ENCODE measurements at places on chromosomes 16 and 17.

DNA sequence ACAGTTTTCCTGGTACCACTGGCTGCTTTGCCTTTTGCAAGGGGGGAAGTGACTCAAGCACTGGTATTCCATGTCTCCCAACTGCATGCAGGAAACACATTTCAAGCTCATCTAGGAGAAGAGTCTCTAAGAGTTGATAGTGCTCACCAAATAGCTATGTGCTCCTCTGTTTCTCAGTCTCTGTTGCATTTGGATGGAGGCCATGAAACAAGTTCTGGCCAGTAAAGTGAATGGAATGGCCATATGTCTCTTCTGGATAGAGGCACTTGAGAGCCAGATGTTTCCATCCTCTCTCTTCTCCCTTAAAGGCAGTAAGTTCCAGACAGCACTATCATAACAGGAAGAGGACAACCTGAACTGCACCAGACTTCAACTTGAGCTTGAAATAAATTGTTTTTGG is 60.6 kb downstream of the C16orf82 start:
- DNase-seq: no peak

DNA sequence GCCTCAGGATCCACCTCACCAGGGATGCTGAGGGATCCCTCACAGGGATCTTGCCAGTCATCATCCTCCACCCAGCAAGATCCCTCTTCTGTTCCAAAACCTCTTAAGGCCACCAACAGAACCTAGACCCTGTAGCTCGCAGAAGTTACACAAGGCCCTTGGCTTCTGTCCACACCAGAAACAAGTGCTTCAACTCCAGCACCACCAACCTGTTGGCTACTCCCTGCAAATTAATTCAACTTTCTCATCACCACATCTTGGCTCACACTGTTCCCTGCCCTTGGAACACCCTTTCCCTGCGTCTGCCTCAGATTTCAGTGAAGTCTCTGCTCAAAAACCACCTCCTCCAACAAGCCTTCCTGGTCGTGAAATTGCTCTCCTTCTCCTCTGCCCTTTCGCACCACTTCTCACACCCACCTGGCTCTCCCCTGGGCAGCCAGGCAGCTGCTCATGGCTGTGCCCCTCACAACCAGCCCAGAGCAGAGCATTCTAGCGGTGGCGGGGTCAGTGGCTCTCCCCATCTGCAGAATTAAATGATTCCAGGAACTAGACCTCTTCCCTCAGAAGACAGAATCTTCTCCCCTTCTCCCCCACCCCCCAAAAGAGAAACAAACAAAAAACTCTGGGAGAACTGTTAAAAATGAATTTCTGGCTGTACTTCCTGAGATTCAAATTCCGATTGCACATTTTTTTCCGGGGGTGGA is 1.8 kb downstream of the PLLP start:
- no peak for DNase-seq

- DNase-seq: no peak
These were observed 32.4 kb downstream of the WWP2 start for GRCh38 chr16:69794486-69794885.

- DNase-seq: no peak
These were observed 46.6 kb upstream of the METRNL start for GRCh38 chr17:83032781-83033180.

DNA sequence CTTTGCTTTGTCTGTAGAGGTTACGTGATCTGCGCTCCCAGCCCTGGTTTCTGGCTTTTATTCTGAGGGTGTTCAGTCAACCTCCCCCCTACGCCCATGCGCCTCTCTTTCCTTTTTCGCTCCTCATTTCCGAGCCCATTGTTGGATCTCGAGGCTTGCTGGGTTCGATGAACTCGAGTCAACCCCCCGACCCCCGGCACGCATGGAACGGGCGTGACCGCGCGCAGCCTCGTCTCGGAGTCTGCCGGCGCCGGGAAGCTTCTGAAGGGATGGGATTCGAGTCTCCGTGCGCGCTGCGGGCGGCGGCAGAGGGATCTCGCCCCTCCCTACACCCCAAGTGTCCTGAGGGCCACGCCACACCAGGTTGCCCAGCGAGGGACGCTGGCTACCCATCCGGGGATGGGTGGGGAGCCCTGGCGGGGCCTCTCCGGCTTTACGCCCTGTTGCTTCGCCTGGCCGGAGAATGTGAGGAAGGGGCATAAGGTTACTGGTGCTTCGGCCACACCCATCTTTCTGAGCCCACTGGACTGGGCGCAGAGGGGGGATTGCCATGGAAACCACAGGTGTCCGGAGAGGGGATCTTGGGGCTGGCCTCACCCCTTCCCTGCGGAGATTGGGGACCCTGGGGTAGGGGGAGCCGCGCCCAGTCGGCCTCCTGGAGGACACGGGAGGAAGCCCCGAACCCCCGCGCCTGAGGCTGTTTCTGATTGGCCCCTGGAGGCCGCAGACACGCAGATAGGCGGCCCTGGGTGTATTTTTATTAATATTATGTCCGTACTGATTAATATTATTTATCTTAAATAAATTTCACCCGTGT is 1.8 kb downstream of the MAPT start:
- no peak for DNase-seq

- DNase-seq: no peak
These were observed 324.0 kb downstream of the SNX29 start for GRCh38 chr16:12300490-12300889.

- DNase-seq: no peak
These were observed 13.0 kb downstream of the CDH13 start for GRCh38 chr16:82639666-82640336.

DNA sequence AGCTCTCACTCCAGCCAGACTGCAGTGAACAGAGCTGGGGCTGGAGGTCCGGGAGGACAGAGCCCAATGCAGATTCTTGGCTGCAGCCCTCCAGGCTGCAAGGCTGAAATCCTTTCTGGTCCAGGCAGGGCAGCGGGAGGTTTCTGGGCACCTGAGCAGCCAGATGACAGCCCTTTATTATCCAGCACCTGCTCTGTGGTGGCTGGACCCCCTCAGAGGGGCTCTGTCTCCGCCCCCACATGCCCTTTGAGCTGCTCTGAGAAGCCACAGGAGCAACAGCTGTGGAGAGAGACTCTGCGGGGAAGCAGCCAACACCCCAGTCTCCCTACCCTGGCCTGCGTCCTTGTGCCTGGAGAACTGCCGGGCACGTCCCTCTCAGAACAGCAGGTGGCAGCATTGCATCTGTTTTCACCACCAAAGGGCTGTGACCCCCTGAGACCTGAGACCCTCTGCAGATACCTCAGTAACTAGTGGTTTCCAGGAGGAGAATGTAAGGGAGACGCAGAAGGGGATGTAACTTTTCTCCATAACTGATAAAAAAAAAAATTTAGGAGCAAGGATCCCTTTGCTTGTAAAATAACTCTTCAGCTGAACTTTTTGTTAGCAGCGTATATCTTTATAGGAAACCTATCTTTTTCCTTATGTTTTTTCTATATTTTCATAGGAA is 3.7 kb upstream of the CNP start:
- peak; percentile 51 for DNase-seq

DNA sequence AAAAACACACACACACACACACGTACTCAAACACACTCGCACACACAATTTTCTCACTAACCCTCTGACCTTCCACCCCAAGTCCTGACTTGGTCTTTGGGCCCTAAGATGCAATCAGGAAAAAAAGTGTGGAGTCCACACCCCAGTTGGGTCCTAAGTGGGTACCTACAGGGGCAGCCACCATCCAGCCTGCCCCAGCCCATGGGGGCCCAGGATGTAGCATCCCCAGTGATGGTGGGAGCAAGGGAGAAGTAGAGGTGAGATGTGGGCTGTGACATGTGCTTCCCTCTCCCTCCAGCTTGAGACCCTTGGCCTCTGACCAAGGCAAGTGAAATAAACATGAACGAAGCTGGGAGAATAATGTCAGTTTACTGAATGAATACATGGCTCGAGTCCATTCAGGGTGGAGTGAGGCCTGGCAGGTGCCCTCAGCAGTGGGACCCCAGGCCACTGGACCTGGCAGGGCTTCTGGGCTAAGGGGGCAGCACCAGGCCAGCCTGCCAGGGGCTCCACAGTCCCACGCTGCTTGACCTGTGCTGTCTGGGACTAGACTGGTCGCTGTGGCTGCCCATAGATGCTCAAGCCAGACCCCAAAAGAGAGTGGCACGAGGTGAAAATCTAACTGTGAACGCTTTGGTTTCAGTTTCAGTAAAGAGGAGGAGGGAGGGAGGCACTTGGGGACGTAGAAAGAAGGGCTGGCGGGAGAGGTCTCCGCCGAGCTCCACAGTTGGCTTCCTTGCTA is 73.7 kb downstream of the MRC2 start:
- DNase-seq: no peak

GRCh38 chr16:86836503-86837129 is 258.3 kb downstream of the FOXL1 start:
- DNase-seq: no peak

GRCh38 chr17:64005734-64006167 is 7.6 kb downstream of the PRR29 start:
- DNase-seq: no peak

DNA sequence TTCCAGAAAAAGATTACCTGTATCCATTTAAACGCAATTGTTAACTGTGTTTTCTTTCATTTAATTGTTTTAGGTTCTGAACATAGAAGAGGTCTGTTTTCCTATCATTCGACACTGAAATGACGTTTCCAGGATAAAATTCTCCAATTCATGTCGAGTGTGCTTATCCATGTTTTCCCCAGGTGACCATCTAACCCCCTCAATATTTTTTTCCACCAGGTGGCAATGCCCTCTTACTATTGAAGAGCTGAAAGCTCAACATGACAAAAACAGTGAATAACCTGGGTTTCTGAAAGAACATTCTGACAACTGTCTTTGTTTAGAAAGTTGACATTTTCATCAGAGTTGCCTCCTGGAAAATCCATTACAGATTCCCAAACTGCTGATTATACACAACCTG is 948.7 kb downstream of the KCNJ2 start:
- DNase-seq: peak; percentile 26

DNA sequence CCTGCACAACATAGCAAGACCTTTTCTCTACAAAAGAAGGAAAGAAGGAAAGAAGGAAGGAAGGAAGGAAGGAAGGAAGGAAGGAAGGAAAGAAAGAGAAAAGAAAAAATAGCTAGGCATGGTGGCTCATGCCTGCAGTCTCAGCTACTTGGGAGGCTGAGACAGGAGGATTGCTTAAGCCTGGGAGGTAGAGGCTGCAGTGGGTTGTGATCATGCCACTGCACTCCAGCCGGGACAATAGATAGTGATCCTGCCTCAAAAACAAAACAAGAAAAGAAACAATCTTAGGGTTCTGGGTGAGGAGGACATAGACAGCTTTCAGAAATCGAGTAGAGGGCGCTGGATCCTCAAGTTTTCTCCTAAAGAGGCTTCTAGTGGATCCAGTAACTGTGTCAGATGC is 59.7 kb upstream of the CLEC3A start:
- no peak for DNase-seq

DNA sequence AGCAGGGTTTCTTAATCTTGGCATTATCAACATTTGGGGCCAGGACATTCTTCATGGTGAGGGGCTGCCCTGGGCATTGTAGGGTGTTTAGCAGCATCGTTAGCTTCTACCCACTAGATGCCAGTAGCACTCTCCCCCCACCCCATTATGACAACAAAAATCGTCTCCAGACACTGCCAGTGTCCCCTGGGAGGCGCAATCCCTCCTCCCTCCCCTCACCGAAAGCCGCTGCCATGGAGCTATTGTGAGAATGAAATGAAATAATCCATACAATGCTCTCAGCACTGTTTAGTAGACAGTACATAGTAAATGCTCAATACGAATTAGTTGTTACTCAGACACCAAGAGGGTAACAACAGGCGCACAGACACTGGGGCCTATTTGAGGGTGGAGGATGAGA is 502.9 kb downstream of the NPIPA7 start:
- DNase-seq: no peak

- no peak for DNase-seq
These were observed 539.3 kb upstream of the CDH5 start for GRCh38 chr16:65827231-65827630.

DNA sequence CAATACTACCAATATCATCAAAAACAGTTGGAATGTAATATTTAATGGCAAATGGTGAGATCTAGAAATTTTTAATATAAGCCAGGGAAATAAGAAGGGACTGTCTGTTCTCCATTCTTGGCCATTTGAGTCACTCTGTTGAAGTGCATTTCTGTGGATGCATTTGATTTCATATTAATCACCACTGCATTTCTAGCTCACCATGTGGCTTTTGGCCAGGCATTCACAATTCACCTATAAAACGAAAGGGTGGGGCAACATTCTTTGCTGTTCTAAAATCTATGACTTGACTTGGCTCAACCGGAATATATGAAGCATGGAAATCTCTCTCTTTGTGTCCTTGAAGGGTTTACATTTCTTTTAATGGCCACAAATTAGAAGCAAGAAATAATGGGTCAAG is 483.0 kb downstream of the SLC39A11 start:
- DNase-seq: no peak

DNA sequence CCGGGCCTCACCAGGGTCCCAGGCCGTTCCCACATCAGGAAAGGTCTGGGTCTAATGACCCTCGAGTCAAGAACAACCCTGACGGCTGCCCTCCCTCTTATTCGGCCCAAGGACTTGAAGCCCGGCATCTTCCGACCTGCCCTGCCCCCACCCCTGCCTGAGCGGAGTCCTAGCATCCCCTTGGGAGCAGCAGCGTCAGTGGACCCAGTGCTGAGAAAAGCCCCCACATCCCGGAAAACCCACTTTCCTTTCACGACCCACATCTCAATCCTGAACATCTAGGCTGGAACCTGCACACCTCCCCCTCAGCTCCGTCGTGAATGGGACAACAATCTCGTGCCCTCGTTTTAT is 769 bp downstream of the TMEM88 start:
- no peak for DNase-seq

- DNase-seq: no peak
These were observed 190.7 kb downstream of the AXIN2 start for GRCh38 chr17:65370669-65371131.

GRCh38 chr17:44919885-44920564 is 4.7 kb upstream of the GFAP start:
- DNase-seq: peak; percentile 19

DNA sequence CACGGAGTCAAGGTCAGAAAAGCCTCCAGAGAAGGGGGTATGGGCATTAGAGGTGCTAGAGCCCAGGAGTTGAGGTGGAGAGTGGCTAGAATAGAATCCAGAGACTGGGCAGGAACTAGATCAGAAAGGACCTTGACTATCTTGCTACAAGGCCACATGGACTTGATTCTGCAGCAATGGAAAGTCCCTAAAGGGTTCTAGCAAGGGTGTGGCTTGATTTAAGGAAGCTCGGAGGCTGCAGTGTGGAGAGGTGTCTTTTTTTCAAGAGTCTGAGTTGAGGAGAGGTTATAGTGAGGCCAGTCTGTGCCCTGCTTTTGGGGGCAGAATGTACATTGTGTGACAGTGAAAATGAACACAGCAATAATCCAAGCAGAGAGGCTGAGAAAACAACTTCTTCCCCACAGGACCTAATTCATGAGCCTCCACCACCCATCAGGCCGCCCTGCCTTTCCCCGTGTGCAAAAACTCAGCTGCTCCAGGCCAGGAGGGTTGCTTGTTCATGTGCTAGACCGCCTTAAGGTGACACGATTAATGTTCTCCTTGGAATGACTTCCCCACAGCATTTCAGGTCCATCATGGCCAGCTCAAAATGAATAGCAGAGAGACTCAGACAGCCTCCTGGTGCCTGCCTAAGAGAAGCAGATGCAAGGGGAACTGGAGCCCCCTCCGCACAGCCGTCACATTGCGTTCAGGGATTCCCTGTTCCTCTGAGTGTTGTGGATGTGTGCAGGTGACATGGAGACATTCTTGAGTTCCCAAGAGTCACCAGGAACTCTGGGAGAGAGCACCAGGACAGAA is 8.7 kb upstream of the BEAN1 start:
- no peak for DNase-seq

GRCh38 chr16:85637061-85637807 is 24.1 kb downstream of the GSE1 start:
- DNase-seq: no peak

- DNase-seq: no peak
These were observed 180.2 kb upstream of the CHMP6 start for GRCh38 chr17:80811181-80812105.

GRCh38 chr16:3589441-3589921 is 12.3 kb upstream of the NLRC3 start:
- DNase-seq: no peak

Measured in SW 1271 (cell line).